SK-N-MC (cell line): ENCODE measurements at places on chromosomes 4 and X.

- no peak for DNase-seq
Measured at GRCh38 chrX:17933856-17934255, 72.8 kb upstream of the RAI2 start.

GRCh38 chr4:141158219-141158618 lies 24.9 kb upstream of the RNF150 start:
- DNase-seq, result no peak

DNA sequence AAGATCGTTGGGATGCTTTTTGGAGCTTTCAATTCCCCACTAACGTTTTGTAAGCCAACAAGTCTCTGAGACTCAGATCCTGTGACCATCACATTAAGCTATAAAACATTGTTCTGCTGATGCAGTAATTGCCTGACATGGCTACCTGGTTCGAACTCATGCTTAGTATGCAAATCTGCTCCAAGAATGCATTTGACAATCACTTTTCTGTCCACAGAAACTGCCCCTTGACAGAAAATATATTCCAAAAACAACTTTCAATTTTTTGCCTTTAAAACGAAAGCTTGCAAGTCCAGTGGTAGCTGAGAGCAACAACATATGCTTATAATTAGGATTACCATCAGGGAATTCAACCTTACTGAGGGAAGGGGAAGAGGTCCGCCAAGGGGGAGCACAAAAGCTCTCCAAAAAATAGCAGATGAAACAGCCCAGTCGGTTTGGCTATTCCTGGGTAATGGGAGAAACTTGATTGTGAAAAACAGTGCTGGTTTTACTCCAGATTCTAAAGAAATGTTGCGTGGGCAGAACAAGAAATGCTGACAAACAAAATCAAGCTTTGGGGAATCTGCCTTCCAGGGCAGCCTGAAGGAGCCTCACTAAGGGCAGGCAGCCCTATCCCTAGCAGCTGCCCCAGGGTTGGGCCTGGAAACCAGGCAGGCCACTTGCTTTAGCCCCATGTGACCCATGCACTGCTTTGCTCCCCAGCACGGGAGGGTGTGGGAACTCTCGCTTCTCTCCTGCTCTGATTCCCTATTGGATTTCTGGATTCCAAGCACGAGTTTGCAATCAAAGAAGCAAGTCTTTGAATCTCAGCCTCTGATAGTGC lies 160.7 kb upstream of the LDB2 start:
- DNase-seq, result no peak

DNA sequence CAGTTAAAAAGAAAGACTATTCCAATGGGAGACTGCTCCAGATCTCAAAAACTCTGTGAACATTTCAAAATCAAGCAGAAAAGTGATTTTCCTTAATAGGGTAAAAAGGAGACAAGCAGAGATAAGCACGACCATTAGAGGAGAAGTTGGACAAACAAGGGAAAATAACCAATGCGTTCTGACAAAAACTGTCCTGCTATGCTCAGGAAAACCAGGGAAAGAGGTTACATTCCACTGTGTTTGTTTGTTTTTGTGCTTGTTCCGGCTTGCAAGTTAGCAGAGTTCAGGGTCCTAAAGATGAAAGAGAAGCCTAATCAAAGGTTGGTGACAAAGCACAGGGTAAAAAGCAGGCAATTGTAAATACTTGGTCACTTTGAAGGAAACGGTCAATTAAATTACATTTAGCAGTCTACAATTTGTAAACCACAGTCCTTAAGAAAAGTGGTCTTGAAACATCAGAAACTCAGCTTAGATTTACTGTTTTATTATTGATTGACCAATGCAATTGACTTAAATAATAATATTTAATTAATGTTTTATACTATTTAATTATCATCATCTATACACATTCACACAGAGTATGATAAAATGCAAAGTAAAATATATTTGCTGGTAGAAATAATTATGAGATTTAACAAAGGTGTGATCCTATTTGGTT lies 186.2 kb upstream of the CPXCR1 start:
- no peak for DNase-seq

- DNase-seq, result no peak
Measured at GRCh38 chrX:48676893-48677270, 6.7 kb upstream of the WAS start.

- peak; percentile 14 for DNase-seq
Measured at GRCh38 chr4:93313197-93313596, 515.4 kb upstream of the ATOH1 start.

DNA sequence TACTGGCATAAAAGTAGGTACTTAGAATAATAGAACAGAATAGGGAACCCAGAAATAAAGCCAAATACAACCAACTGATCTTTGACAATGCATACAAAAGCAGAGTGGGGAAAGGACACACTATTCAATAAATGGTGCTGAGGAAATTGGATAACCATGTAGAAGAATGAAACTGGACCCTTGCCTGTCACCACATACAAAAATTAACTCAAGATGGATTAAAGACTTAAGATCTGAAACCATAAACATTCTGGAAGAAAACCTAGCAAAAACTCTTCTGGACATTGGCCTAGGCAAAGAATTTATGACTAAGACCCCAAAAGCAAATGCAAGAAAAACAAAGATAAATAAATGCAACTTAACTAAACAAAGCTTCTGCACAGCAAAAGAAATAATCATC lies 45.6 kb downstream of the ARFIP1 start:
- no peak for DNase-seq

DNA sequence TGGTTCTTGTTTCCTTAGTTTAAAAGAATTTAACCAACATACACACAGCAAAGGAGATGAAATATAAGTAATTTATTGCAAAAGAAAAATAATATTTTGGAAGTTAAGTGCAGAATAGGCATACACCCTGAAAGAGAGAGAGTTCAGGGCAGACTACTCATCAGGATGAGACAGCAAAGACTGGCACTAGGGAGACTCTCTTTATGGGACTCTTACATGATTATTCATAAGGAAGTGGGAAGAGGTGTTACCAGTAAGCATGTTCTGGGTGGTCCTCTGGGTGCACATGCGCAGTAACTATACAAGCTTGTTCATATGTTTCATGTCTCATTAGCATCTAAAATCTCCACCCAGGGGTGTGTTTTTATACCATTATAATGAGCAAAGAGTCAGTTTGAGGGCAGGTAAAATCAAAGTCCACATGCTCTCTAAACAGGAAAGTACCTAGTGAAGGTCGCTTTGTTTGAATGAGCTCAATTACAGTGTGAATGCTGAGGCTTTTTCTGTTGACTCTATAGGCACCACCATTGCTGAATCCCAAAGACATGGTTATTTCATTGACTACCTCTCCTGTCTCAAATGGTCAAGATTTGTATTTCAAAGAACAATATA lies 38.2 kb upstream of the PRDM5 start:
- DNase-seq, result no peak

- no peak for DNase-seq
Measured at GRCh38 chr4:54058171-54058570, 6.2 kb downstream of the CHIC2 start.

GRCh38 chr4:149279776-149280175 lies 535.9 kb downstream of the IQCM start:
- no peak for DNase-seq

- DNase-seq, result no peak
Measured at GRCh38 chr4:183342541-183343533, 20.6 kb upstream of the CLDN24 start.

DNA sequence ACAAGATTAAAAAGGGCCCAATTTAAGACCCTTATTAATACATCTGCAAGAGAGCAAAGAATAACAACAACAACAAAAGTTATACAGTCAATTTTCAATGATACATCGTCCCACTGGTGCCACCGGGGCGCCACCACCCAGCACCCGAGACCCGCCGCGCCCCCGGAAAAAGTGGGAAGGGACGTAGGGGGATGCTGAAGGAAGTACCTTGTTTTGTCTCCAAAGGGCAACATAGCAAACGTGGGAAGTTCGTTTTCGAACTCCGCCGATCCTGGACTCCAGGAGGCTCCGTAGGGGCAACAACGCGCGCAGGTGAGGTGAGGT lies 1.7 kb downstream of the PDE5A start:
- DNase-seq, result no peak

DNA sequence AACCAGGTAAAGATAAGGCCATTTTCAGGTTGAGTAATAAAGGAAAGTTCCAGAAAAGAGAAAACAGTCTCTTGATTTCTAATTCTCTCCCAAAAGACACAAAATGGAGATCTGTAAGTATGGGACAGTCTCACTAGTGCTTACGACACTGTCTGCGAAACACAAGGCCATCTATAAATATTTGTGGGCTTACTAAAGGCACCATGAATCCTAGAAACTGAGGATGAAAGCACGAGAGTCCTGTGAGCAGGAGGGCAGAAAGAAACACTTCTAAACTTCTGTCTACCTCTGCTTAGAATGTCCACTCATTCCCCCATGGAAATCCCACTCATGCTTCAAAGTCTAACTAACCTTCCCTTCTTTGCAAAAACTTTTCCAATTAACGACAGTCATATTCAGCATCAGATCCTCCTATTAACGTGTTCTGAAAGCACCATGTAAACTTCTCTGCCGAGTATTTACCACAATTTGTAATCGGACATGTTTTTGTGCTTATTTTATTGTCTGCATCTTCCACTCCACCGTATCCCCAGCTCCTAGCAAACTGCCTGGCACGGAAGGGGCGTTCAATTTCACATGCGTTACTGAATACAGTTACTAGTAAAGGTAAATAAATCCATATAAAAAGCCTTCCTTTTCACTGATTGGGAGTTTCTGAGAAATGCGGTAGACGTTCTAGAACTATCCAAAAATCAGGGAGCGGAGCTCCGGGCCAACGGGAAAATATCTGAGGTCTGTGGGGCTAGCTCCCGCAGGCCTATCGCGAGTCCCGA lies 665 bp downstream of the PSMD10 start:
- no peak for DNase-seq

GRCh38 chr4:187433141-187433540 lies 562.4 kb upstream of the ZFP42 start:
- no peak for DNase-seq

DNA sequence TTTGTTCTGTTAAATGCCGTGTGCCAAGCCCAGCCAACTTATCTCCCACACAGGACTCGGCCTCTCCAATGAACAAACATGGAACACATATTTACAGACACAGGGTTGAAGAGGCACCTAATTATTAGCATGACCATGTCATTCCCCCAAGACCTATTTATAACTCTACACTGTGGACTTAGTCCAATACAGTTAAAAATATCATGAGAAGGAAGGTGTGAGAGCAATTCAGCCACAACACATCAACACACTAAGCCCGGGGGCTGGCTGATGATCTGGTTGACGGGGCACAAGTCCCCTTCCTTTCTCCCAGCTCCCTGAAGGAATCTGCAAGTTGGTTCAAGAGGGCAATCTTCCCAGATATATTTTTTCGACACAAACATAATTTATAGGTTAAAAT lies 28.1 kb downstream of the MANBA start:
- DNase-seq, result no peak

GRCh38 chrX:10509397-10509796 lies 111.0 kb downstream of the MID1 start:
- DNase-seq, result no peak

DNA sequence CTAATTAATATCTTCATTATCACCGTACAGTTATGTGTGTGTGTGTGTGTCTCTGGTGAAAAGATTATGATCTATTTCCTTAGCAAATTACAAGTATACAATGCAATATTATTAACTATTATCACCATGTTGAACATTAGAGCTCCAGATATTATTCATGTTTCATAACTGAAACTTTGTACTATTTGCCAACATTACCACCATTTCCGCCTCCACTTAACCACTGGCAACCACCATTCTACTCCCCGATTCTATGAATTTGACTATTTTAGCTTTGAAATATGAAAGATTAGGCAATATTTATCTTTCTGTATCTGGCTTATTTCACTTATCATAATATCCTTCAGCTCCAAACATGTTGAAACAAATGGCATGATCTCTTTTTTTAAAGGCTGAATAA lies 717.9 kb downstream of the ARAP2 start:
- no peak for DNase-seq

DNA sequence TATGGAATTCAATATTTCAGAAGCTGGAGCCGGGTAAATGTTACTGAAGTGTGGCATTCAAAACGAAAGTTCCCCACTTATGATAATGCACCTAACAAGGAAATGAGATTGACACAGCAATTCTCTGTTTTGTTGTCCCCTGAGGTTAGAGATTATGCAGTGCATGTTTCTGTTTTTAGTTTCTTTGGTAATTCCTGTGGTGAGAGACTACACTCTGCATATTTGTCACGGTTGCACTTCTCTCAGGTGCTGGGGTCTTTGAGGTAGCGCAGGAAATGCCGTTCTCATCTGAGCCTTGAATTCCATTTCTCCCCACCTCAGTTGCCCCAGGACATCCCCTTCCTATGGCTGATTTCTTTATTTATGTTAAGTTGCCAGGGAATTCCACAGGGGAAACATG lies 15.3 kb upstream of the BEND4 start:
- no peak for DNase-seq

DNA sequence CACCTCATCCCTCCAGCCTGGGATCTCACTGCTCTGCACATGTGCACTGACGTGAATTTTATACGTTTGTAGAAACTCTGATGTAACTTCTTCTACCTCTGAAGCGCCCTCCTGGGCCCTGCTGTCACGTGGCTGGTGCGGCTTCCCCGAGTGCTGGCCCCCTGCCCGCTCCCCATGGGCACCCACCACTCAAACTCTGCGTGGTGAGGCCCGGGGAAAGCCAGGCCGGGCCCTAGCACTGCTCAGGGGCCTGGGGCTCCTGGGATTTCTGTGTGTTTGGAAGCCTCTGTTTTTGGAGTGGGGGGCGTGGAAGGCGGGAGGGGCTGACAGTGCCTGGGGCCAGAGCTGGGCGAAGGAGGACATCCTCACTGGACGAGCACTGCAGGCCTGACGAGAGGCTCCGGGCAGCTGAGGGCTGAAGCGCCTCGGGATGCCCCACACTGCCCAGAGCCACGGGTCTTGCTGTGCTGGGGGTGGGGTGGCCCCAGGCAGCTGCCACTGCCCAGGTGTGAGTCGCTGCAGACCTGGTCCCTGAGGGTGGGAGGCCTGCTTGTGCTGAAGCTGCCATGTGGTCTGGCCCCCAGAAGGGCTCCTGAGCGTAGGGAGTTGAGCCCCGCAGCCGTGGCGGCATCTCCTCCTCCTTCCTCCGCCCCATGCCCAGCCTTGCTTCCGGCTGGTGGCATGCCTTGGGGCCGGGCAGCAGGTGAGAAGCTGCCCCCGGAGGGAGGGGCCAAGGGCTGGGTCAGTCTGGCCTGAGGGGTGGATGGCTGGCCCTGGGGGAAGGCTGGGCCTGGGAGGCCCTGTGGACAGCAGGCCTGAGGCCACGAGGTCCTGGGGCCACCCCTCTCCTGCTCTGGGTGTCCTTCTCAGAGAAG lies 7.7 kb downstream of the NAT8L start:
- no peak for DNase-seq
